Kidney (tissue), 22 donors: ENCODE measurements at places on chromosomes 5 and 9. TPM values are rescaled to one million over a fixed set of nuclear protein-coding genes. Genes with fewer than 3 reads are reported as not detected.

The F12 gene
- polyA plus RNA-seq, result 3.1 TPM

The PCDHGB2 gene
- not detected for polyA plus RNA-seq

The TMEM215 gene
- not detected for polyA plus RNA-seq

The FBLL1 gene
- not detected for polyA plus RNA-seq
